ENCODE measurements at places on chromosomes 7 and 10. TPM values are rescaled to one million over a fixed set of nuclear protein-coding genes. Genes with fewer than 3 reads are reported as not detected.

The EPO gene
- not detected for total RNA-seq

The SLC26A3 gene
- total RNA-seq: not detected

The ANKRD61 gene
- total RNA-seq: 0.72 TPM

The TAX1BP1 gene
- total RNA-seq: 69.3 TPM

The DCLRE1C gene
- 6.5 TPM for total RNA-seq
